ENCODE measurements at places on chromosomes 16 and 17.
A peak's percentile ranks its signal among the peaks of the same experiment; 100 is the strongest.

DNA sequence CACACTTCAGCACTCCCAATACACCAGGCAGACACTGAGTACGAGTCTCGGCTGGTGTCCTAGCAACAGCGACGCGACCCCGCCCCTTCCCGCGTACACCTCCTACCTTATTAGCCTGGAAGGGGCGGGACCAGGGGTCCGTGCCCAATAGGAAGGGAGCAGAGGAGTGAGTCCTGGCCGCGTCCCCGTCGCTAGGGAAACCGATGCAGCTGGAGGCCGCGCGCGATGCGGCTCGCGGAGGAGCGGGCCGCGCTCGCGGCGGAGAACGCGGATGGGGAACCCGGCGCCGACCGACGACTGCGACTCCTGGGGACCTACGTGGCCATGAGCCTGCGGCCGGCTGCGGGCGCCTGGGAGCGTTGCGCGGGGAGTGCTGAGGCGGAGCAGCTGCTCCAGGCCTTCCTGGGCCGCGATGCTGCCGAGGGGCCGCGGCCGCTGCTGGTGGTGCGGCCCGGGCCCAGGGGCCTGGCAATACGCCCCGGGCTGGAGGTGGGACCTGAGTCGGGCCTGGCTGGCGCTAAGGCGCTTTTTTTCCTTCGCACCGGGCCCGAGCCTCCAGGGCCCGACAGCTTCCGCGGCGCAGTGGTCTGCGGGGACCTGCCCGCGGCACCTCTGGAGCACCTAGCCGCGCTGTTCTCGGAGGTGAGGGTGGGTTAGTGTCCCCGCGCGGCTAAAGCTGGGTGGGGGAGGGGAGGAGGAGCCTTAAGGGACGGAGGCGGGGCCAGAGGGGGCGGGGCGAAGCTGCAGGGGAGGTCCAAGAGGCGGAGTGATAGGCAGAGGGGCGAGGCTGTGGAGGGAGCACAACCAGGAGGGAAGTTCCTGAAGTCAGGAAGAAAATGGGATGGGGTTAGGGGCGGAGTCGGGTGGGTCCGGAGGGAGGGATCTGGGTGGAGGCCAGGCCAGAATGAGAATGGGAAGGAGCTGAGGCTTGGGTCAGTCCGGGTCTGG lies at the start of gene DNAH9:
DNAH9 (plus strand) TSS at position 197 of the 948 bp plus-strand sequence; CDS start at position 226, 29 bp downstream.
- no peak for DNase-seq

DNA sequence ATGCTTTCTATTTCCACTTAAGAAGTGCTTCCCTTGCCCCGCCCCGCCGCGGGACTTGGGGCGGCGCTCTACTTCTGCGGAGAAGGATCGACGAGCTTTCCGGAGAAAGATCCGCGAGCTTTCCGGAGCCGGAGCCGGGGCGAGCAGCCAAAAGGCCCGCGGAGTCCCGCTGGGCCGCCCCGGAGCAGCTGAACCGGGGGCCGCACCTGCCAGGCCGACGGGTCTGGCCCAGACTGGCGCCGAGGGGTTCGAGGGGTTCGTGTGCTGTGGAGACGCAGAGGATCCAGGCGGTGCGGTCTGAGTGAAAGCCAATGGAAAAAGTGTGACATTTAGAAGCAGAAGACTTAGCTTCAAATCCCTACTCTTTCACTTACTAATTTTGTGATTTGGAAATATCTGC lies 50.8 kb downstream of the TBC1D26 start:
- no peak for DNase-seq

DNA sequence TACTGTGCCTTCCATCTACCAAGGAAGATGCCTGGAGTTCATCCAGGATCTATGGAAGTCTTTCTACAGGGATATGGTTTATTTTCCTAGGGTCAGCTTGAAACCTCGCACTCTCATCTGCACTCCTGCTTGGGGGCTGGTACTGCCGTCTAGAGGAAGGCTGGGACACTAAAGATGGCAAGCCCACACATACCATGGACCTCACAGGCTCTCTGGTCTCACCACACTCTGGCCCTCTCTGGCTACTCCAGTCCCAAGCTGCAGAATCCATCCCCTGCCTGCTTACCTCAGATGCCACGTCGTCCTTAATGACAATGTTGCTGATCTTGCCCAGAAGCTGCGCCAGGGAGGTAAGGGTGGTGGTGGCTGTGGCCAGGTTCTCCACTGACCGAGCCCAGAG lies 2.1 kb upstream of the UNC119 start:
- no peak for DNase-seq

DNA sequence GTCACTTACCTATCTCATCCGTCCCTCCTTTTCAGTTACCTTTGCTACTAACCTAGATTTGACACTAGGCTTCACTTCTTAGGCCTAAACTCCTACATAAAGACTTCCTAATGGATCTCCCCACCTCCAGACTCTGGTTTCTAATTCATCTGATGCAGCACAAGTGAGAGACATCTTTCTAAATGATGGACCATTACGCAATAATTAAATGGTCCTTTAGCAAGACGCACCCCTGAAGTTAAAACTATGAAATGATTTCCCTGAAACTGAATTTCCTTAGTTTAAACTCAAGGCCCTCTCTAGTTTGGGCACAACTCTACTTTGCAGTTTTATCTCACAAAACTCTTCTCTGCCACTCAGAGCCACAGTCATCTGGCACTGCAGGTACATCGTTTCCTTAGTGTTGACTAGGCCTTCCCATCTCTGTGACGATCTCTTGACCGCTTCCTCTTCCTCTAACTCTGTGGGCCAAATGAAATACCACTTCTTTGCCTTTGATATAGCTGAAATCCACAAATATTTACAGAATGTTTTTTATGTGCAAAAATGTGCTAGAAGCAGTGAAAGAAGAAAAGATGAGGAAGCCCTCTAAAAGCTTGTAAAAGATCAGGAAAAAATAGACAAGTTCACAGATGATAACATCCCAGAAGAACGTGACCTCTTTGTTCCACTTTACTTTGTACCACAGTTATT lies 3.3 kb downstream of the SYNRG start:
- DNase-seq: peak; percentile 63

GRCh38 chr16:68070806-68071517 lies 14.2 kb upstream of the NFATC3 start:
- DNase-seq: peak; percentile 50

All from activated CD4-positive, alpha-beta memory T cell treated with anti-CD3 and anti-CD28 coated beads, Interleukin-2, amount 10 ng/mL, durations not matched to agents 7 days and 5 days (primary cell).